ENCODE measurements at places on chromosomes 6 and 20.
A peak's percentile ranks its signal among the peaks of the same experiment; 100 is the strongest.

GRCh38 chr6:159594750-159595117 is 98.3 kb downstream of the SOD2 start:
- no peak for DNase-seq

DNA sequence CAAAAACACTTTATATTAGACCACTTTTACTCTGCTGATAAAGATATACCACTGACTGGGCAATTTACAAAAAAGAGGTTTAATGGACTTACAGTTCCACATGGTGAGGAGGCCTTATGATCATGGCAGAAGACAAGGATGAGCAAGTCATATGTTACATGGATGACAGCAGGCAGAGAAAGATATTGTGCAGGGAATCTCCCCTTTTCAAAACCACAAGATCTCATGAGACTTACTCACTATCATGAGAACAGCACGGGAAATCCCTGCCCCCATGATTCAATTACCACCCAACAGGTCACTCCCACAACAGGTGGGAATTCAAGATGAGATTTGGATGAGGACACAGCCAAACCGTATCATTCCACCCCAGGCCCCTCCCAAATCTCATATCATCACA is 1383.8 kb upstream of the MAP3K7 start:
- no peak for DNase-seq

- DNase-seq: no peak
These were observed 7.6 kb upstream of the FAM83C start for GRCh38 chr20:35299780-35300179.

DNA sequence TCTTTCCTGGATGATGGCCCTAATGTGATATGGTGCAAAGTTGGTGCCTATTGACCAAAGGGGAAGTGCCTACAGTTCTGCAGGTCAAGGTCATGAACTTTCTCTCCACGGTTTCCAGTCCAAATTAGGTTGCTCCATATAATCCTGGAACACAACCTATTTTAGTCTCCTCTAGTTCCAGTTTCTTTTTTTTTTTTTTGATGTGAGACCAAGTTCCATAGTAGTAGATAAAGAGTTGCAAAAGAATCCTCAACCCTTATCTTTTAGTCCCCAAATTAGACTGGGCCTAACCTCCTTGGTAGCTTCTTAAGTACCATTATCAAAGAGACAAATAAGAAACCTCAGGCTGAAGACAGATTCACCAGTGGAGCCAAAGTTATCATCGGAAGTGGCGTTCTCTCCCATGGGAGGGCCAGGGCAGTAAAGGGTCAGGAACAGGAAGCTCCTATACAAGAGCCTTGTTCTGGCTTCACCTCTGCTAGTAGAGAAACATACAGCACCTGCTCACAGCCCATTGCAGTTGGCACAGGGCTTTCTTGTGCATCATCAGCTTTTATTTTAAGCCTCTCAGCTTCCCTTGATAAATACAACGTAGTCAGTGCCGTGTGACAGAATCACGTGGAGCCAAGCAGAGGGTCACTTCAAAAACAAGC is 132.2 kb upstream of the RREB1 start:
- no peak for DNase-seq

DNA sequence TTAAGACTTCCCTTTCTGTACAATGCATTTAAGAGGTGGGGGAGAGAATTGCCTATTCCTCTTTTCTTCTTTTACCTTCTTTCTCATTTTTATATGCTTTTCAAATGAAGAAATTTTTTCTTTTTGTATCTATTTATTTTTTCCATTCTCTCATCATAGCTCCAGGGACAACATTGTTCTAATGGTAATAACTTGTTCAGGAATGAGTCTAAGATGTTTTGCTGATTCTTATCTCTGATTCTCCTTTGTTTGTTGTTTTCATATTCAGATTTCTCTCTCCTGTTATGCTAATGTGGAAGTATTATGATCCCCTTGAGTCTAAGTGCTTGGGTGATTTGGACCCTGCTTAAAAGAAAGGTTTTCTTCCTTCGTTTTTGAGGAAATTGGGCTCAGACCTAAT is 451.6 kb downstream of the CDKAL1 start:
- DNase-seq: no peak

DNA sequence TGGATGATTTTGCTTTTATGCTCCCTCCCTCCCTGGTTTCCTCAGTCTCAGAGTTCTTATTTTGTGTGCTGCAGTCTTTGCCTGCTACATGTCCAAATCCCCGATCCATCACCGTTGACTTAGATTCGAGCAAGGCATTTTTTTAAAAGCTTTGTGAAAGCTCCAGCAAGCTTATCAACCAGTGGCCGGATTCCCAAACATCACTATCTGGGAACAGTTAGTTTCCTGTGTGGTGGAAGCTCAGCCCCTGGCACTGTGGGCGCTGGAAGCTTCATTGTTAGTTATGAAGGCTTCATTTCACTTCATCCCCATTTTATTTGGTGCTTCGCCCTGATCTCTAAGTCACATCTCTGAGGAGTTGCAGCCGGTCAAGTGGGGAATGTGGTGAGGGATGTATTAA is 44.7 kb downstream of the DEK start:
- DNase-seq: no peak

- DNase-seq: no peak
These were observed 13.0 kb upstream of the F13A1 start for GRCh38 chr6:6333501-6333900.

DNA sequence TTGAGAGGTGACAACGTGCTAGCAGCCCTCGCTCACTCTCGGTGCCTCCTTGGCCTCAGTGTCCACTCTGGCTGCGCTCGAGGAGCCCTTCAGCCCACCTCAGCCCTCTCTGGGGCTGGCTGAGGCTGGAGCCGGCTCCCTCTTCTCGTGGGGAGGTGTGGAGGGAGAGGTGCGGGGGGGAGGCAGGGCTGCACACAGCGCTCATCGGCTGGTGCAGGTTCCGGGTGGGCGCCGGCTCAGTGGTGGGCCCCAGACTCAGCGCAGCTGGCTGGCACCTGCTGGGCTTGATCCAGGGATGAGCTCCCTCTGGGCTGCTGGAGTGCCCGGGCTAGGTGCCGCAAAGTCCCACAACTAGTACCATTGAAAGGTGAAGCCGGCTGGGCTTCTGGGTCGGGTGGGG is 957.8 kb upstream of the GJE1 start:
- DNase-seq: no peak

DNA sequence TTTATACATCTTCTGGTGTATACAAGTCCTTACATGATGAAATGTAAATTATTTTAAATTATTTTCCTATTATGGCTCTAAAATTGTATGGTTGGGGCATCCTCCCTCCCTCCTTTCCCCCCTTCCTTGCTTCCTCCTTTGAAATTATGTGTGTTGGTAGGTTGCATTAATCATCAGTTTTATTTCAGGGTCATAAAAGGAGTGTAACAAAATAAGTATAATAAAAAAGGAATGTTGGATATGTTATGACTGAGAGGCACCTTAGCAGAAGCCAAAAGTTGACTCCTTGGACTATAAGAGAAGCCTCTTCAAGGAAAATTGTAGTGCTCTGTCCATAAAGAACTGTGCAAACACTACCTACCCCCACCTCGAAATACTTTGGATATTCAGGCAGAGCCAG is 46.6 kb upstream of the PTPRK start:
- no peak for DNase-seq

GRCh38 chr6:166206510-166207283 is 39.0 kb upstream of the TBXT start:
- no peak for DNase-seq

DNA sequence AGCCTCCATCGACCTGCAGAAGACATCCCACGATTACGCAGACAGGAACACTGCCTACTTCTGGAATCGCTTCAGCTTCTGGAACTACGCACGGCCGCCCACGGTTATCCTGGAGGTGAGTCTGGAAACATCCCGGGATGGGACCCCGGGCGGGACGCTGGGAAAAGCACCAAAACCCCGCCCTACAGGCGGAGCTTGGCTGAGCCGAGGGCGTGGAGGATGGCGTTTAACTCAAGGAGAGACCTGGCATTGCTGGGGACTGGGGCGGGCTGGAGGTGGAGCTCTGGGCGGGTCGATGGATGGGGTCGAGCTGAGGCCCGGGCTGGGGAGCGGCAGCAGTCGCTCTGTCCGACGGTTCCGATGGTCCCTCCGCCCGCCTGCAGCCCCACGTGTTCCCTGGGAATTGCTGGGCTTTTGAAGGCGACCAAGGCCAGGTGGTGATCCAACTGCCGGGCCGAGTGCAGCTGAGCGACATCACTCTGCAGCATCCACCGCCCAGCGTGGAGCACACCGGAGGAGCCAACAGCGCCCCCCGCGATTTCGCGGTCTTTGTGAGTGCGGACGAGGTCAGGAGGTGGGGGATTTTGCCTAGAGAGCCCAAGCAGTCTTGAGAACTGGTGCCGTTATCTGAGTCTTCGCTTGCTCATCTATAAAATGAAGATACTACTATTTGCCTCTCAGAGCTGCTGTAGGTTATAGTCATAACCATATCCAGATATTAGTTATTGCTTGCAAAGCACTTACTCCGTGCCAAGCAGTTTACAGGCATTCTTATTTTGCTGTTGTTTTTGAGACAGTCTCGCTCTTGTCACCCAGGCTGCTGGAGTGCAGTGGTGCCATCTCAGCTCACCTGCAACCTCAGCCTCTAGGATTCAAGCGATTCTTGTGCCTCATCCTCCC is 3.8 kb downstream of the SPAG4 start:
- DNase-seq: no peak

DNA sequence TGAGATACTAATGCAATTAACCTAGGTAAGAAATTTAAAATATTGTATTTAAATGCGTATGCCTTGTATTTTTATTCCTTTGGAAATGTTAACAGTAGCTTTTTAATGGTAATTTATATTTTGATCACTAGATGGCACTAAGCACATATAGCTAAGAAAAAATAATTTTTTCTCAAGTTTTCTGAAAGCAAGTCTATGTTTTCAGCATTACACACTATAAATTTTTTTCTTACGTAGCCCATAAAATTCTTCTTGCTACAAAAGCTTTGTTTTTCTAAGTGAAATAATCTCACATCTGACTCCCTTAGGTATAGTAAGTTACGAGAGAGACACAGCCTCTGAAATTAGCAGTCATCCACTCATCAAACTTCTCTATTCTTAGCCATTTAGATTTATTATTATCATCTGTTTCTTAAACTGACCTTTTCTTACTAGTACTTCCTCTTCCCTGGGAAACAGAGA is 35.7 kb downstream of the TSPYL4 start:
- DNase-seq: no peak

- no peak for DNase-seq
These were observed 8.7 kb upstream of the IFNGR1 start for GRCh38 chr6:137227871-137228302.

DNA sequence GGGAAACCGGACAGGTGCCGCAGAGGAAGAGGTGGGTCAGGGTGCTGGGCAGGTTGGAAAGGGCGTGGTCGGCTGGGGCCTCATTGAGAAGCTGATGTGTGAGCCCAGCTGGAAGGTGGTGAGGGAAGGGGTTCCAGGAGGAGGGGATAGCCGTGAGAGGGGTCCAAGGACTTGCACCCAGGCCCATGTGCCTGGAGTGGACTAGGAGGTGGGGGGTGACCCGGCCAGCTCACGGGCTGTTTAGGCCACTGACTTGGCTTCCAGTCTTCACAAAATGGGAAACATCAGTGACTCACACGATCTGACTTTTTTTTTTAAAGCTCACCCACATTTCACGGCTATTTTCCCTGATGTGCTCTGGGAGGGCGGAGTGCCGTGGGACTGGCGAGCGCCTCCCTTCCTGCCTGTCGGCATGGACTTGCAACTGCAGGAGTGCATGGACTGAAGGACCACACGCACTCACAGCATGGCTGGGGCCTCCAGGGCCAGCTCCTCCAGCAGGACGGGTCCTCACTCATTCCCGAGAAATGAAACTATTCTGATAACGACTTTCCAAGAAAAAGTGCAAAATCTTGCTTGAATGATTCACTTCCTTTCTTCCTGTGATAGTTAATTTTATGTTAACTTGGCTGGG is 13.5 kb upstream of the PDE10A start:
- no peak for DNase-seq

DNA sequence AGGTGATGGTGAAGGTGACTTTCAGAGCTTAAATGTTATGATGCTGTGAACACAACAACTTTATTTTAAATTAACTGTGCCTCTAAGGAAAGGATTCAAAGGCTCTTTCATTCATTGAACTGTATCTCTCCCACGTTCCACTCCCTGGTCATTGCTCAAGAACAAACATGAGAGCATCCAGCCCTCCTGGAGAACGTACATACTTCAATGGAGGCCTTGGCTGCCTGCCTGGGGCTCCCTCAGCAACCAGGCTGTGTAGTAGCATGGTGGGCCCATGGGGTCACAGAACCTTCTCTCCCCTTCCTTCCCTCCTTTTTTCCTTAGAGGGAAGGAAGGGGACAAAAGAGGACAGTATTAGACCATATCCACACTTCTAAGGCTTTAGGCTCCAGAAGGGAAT is 234.3 kb downstream of the CDC5L start:
- no peak for DNase-seq

DNA sequence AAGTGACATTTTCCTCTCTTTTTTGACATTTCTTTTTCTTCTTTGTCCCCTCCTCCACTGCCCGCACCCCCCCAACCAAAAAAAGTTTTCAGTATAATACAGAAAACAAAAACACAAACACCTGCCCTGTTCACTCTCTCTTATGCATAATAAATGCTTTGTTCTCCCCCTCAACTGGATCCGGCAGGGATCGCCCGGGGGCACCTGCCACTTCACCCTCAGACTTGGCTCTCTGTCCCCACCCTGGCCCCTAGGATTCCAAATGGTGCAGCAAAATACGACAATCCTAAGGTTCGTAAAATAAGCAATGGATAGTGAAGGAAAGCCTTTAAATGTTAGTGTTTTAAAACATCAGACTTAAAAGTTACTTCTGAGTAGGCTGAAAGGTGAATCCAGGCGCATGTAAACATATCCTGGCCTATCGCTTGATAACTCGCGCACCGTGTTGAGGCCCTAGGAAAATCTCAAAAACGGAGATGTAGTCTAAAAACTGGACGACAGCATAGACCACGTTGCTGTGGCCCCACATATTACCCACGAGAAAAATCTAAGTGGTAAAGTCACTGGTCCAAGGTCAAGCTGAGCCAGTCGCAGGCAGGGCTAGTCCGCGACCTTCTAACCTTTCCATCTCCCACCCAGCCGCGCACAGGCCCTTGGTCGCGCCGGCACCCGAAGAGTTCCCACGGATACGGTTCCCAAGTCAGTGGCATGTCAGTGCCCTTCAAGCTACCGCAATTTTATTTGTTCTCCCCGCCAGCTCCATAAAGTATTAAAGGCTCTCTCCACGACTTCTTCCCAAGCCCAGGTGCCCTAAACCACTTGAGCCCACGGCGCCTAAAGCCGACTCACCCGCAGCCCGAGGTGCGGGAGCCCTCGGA is 130.8 kb downstream of the OGFRL1 start:
- DNase-seq: peak; percentile 20

DNA sequence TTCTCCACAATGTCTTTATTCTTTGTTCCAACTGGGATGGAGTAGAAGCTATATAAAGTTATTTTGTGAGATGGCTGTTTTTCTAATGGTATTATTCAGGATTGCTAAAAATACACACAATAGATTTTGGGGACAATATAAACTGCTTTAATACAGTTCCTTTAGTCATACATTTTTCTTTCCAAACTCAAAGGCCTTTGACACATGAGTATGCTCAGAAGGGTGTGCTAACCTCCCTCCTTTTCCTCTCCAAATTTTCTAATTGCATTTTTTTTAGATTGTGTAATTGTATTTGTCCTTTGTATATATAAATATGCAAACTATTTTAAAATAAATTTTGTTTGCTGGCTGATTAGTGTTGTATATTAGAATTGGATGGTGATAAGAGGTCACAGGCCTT is 119.6 kb upstream of the FOXO3 start:
- no peak for DNase-seq

- DNase-seq: no peak
These were observed 5.4 kb downstream of the NPBWR2 start for GRCh38 chr20:64101731-64102621.

GRCh38 chr20:35491823-35492222 is 36.4 kb downstream of the CEP250 start:
- DNase-seq: no peak

- no peak for DNase-seq
These were observed 9.1 kb downstream of the SDC4 start for GRCh38 chr20:45339084-45339483.
